ENCODE measurements at places on chromosomes 5 and 9.

GRCh38 chr9:109893241-109893640 is 113.2 kb downstream of the PALM2AKAP2 start:
- no peak for DNase-seq

DNA sequence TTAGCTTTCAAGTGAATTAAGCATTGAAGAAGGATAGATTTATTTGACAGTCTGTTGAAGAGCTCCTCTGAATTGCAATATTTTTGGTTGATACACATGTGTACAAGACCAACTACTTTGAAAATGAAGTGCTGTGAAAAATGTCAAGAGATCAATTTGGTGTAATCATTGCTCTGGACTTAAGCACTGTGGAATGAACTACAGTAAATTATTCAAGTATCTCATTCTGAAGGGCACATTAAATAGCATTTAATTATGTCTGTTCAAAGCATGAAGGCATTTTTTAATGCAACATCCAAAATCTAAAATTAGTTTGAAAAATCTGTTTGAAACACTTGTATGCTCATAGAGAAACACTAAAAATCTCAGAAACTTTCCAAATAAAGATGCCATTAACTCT is 107.5 kb downstream of the CDH18 start:
- no peak for DNase-seq

- no peak for DNase-seq
Observed at GRCh38 chr5:116242343-116242742, 157.5 kb downstream of the COMMD10 start.

GRCh38 chr5:177496727-177497291 is 595 bp downstream of the PDLIM7 start:
- DNase-seq = no peak

GRCh38 chr5:96855031-96855872 is 21.0 kb upstream of the ERAP2 start:
- DNase-seq = no peak

DNA sequence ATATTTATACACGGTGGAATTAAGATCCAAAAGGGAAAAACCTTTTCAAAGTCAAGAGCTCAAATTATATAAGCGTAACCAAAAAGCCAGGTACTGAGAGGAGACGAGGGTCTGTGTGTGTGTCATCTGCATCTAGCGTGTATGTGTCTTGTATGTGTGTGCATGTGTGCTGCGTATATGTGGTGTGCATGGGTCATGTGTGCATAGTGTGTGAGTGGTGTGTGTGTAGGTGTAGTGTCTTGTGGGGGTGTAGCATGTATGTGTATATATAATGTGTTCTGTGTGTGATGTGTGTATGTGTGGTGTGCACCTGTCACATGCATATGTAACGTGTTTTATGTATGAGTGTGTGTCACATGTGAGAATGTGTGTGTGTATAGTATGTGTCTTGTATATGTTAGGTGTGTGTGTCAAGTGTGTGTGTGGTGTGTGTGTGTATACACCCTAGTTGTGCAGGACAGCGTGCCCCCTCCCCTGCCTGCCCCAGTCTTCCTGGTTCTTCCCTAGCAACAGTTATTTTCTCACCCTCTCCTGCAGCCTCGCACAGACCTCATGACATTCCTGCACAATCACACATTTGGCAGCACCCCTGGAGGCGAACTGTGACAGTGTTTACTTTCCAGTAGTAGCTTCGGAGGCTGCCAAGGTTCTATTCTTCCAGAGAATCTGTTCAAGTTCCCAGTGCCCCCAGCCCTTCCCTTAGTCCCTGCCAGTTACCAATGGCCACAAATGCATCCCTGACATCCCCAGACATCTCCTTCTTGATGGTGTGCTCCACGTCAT is 27.1 kb upstream of the TNIP1 start:
- DNase-seq = no peak

DNA sequence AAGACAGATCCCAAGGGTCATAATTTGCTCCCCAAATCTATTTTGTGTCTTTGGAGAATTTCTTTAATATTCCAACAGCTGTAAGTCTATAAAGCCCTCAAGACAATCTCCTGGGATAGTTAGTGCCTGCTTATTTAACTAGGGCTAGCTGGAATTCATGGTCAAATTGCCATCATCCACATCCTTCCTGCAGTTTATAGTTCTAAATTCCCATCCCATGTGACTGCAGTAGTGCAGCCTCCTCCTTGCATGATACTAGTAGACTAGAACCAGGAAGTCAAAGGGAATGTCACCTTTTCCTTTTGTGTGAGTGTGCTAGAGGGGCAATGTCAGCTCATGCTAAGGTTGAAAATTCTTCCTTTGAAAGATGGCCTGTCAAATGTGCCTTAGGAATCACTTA is 214.8 kb upstream of the PIK3R1 start:
- no peak for DNase-seq

GRCh38 chr5:174531782-174532191 is 192.6 kb upstream of the MSX2 start:
- no peak for DNase-seq

- DNase-seq = no peak
Observed at GRCh38 chr5:151499501-151500035, 52.2 kb downstream of the SLC36A1 start.

DNA sequence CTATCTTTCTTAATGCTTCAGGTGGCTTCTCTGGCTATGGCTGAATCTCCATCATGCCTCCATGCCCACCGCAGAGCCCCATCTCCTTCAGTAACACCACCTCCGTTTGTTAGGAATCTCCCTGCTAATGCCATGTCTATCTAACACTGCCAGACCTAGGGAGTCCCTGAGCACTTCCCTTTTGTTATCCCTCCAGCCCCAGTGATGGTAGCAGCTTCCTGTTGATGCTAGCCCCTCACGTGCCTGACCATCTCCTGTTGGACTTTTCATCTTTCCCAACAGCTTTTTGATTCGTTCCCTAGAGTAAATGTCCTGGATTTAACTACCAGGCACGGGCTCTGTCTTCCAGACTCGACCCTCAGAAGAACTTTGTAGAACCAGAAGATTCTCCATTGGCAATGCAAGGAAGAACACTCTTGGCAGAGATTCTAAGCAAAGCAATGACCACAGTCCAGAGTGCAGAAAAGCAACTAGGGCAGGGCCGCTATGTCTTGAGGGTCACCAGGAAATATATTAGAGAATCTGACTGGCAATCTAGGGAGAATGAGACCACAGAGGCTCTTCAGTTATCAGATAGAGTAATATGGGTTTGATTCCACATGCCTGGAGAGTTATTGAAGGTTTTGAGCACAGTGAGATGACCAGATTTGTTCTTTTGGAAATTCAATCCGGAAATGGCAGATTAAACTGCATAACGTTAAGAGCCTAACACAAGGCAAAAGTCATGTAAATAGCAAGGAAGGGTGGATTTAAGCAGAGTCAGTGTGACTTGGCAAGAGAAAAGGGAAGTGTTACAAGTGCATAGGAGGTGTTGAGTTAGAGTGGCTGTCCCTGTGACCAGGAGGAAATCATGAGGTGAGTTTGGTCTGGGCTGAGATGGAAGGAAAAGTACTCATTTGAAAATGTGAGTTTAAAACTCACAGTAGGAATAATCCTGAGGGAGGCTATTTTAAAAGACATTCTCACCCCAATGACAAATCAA is 555.2 kb downstream of the ACTL7B start:
- no peak for DNase-seq

DNA sequence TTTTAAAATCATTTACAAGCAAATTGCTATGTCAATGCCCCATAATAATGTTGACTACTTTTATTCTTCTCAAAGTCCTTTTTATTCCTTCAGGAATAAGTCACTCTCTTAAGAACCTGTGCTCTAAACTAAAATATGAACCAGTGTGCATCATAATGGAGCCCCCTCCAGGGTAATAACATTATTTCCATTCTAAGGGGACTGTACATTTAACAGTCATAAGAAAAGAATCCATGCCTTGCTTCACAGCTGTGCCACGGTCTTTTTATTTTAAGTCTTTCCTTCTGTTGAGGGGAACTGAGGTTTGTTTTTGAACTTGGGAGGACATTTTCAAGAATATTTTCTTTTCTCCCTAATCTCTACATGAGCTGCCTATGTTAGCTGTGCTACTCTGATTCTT is 297.6 kb downstream of the MAN2A1 start:
- DNase-seq = no peak

DNA sequence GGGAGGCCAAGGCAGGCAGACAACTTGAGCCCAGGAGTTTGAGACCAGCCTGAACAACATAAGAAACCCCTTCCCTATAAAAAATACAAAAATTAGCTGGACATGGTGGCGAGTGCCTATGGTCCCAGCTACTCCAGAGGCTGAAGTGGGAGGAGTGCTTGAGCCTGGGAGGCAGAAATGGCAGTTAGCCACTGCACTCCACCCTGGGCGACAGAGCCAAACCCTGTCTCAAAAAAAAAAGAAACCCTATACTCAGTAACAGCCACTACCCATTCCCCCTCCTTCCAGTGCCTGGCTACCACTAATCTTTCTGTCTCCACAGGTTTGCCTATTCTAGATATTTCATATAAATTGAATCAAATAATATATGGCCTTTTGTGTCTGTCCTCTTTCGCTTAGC is 14.3 kb upstream of the SIL1 start:
- no peak for DNase-seq

GRCh38 chr9:82363198-82363597 is 374.6 kb downstream of the SPATA31D1 start:
- no peak for DNase-seq

Data from stimulated activated CD4-positive, alpha-beta T cell treated with anti-CD3 and anti-CD28 coated beads, Interleukin-12 subunit alpha, Interleukin-12 subunit beta, amount 100 ng/mL, for 24 hours (primary cell).